ENCODE measurements at places on chromosomes 1 and 21.

- no peak for DNase-seq
Observed at GRCh38 chr1:70718086-70718630, 307.1 kb downstream of the CTH start.

DNA sequence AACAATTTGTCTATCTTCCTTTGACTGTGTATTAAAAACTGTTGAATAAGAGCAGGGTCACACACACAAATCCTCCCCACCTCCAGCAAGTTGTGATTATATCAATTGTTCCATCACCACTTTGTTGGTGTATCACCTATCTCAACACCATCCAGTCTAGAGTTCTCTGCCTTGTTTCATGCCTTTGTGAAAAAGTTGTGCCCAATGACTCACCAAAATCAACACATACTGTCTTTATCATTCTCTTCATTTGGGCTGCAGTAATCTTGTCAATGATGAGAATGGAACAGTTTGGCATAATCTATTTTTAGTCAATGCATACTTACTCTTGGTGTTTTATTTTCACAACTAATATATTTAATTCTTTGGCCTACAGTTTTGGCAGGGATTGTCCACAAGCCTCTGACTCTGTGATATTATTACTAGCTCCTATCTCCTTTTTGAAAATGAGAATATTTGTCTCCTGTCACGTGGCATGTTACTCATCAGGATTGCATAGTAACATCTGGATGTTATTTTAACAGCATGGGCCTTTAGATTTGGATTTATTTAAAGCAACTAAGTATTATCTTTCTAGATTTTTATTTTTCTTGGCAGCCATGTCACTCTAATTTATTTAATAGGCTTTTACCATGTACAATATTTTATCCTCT, 5.1 kb downstream of the C1orf87 start:
- no peak for DNase-seq

GRCh38 chr1:36327421-36328087, 4.1 kb upstream of the EVA1B start:
- DNase-seq = no peak

DNA sequence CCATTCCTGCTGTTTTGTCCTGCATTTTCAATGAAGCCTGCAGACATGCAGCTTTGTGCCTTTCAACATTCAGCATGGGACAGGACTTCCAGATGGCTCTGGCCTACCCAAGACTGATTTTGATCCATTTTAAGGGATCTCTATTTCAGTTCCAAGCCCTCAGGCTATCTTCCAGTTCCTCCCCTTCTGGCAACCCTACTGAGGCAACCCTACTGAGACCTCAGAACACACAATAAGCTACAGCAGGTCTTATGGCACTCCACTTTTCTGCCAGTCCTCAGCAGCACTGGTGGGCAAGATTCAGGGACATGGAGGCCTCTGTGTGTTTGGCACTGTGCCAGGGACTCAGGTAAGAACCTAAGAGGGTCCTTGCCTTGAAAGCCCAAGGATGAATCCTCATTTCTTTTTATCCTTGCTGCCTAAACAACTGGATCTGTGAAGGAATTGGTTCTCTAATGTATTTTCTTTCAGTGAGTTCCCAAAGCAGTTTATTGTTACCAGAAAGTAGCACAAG, 50.7 kb downstream of the MAB21L3 start:
- DNase-seq = no peak

DNA sequence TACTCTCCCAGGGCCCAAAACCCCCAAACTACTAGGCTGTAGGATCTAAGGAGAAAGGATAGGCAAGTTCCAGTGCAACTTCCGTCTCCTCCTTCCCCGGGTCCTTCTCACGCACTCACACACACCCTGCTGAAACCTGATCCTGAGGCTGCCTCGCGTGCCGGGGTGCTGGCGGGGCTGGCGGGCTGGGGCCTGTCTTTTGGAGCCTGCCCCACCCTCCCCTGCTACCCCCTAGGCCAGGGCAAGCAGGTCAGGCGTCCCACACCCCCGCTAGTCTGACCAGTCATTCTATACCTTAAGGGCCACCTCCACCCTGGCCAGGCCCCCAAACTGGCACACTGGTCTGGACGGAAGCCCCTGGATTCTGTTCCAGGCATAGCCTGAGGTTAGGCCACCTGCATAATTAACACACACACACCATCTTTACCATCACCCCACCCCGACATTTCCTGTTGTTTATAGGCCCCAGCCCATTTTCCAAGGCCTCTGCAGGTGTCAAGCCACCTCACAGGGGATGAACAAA, 48.3 kb upstream of the ARTN start:
- no peak for DNase-seq

- no peak for DNase-seq
Observed at GRCh38 chr1:113409363-113409762, 19.0 kb downstream of the MAGI3 start.

DNA sequence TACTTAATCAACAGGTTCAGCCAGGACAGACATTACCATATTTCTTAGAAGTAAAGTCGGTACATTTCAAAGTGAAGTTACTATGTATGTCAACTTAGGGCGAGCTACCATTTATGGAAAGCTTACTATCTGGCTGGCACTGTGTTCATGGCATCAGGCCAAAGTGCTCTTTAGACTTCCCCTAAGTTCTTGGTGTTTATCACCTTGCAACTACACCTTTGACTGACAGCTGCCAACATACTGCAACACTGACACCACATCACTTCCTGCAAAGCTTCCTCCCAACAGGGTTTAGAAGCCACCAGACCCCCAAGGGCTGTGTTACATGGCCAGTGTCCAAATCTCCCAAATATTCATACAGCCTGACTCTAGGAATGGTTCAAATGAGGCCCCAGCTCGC, 61.0 kb downstream of the TIAM1 start:
- DNase-seq = no peak

DNA sequence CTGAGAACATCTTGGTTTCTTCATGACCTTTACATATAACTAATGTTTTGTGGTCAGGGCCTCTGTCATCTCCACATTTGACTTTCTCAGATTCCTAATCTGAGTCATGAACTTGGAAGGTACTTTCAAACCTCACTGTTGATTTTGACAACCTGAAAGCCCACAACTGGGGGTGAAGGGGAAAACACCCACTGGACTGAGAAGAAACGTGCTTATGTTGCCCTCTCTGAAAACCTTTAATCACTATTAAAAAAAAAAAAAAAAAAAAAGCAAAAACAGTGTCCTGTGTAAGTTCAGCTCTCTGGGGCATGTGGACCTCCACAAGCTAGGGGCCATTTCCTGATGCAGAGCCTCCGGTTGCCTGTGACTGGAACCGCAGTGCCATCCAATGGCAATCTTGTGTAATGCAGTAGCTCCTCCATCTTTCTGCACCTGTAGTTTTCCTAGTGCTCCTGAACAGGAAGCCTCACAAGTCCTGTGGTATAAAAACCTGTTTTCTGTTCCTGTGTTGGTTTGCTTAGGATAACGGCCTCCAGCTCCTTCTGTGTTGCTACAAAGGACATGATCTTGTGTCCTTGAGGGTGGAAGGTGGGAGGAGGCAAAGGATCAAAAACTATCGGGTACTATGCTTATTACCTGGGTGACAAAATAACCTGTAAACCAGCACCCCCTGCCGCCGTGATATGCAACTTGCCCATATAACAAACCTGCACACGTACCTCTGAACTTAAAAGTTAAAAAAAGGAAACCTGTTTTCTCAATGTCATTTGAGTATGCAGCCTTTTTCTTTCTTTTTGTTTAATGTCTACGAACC, 124.5 kb downstream of the ZNF648 start:
- peak; percentile 82 for DNase-seq

GRCh38 chr1:86594284-86594770, 47.4 kb downstream of the CLCA4 start:
- DNase-seq = no peak

DNA sequence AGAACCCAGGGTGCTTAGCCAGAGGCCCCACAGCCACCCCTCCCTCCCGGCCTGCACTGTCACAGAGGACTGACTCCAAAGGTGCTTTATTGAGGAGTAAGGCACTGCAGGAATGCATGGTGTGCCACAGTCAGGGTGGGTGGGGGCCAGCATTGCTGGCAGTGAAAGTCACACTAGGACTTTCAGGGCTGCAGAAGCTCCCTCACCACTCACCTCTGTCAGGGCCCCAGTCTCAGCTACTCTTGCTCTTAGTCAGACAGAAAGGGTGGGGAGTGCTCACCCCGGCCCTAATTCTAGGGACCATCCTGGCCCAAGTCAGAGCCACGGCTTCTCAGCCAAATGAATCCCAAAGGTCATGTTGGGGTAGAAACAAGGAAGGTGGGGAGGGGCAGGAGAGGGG, 19.4 kb downstream of the KNCN start:
- no peak for DNase-seq

DNA sequence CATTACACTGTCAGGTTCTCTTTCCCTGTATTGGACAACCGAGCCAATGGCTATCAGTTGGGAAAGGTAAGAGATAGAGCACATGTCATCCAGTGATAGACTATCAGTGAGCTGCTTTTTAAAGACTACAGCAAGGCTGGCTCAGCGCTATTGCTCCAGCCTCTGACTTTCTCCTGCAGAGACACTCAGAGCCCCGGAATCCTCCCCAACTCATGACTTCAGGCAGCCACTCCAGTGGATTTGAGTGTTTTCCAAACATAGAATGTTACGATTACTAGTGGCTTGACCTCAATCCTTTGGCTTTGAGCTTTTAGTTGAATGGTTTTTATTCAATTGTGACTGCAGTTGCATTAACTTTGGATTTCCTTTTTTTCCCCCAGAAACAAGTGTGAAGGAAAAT, 331.9 kb downstream of the DISC1 start:
- no peak for DNase-seq

DNA sequence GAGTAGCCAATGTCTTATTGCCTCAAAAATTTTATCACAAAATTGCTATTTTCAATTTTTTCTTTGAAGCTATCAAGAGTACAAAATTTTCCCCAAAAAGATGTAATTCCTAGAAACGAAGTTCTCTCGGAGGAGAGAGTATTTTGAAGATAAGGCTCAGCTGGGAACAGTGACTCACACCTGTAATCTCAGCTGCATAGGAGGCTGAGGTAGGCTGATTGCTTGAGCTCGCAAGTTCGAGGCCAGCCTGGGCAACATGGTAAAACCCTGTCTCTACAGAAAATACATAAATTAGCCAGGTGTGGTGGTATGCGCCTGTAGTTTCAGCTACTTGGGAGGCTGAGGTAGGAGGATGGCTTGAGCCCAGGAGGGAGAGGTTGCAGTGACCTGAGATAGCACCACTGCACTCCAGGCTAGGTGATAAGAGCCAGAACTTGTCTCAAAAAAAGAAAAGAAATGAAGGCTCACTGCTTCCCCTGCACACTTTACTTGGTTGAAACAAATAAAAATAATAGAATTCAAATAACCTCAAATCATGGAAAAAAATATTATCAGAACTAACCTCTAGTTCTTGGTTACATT, 22.2 kb downstream of the TUT4 start:
- DNase-seq = no peak

GRCh38 chr1:17135530-17135929, 16.3 kb upstream of the PADI2 start:
- DNase-seq = no peak

DNA sequence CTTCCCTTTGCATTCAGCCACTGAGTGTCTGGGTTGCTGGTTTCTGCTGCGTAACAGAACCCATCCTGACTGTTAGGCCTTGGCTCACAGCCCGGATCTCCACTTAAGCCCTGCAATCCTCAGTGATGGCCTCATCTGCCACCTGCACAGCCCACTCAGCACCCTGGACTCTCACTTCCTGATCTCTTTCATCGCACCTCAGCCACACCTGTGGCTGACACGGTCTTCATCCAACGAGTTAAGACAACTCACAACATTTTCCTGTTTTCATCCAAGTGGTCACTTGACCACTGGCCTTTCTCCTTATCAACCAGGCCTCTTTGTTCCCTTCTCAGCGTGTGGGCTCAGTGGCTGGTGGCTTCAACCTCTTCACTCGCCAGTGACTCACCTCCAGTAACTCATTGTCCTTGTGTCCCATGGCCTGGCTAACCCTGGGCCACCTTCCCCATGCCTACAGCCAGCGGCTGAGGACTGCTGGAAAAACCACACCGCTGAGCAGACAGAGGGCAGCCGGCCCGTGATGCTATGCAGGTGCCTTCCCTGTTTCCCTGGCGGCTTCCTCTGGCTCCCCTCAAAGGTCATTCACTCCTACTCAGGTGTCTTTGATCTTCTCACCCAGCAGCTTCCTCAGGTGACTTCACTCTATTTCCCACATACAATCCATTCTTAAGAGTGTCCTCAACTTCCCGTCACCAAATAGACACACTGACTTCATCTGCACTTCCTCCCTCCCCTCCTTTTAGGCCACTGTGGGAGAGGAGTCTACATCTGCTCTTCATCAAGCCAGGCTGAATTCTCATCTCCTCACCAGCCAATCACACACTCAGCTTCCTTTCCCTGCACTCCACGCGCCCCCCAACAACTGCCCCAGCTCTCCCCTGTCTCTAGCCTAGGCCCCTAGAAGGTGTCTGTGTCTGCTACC, 19.9 kb upstream of the EDN2 start:
- peak; percentile 61 for DNase-seq

Measured in NCI-H1105 (cell line).